ENCODE measurements at places on chromosomes 7 and 10. TPM values are rescaled to one million over a fixed set of nuclear protein-coding genes. Genes with fewer than 3 reads are reported as not detected.

The BCAP29 gene
- 80.3 TPM for total RNA-seq

- no peak for DNase-seq
Observed at GRCh38 chr10:114623155-114623554, 34.9 kb downstream of the ABLIM1 start.

DNA sequence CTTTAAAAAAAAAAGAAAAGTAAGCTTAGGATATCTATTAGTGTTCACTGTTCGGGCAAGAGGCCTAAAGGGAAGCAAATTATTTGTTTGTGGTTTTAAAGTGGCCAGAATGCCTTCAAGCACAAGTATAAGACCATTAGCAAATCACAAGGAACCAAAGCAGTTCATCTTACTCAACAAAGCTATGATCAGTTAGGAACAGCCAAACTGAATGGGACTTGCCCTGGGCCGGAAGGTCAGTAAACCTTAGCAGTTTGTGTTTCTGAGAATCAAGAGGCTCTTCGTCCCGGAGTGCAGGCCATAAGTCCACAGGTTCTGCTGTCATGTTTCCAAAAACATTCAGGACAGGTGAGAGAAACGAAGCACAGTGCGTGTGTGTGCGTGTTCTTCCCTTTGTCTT lies 4.5 kb downstream of the FBXW4 start:
- DNase-seq, result no peak

DNA sequence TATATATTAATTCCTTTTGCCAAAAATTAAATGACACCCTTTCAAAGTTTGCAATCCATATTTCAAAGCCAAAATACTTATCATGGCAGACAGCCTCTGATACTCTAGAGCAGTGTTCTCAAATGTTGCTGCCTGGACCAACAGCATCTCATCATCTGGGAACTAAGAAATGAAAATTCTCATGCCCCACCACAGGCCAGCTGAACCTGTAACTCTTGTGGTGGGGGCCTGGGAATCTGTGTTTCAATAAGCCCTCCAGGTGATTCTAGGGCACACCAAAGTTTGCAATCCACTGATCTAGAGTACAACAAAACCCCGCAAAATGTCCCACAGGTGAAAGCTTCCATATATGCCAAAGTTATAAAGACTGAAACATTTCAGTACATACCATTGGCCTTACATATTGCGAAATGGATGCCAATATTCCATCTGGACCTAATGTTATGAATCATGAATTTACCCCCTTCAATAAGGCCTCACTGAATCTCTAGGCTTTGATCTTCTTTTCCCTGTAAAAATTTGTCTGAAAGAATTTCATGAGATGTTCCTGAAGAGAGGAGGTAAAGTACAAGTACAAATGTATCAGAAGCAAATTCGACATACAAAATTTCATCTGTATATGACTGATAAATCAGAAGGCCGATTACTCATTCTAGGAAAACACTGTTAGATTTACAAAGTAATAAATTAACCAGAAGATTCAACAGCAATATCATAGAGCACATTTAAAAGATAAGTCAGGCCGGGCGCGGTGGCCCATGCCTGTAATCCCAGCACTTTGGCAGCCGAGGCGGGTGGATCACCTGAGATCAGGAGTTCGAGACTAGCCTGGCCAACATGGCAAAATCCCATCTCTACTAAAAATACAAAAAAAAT lies 25.3 kb upstream of the EPC1 start:
- no peak for DNase-seq

GRCh38 chr10:74925291-74925690 lies 98.9 kb downstream of the KAT6B start:
- DNase-seq, result no peak

Measured in left lung (tissue), 14 donors.